A549 treated with DMSO at 1 μM for 4 hours (cell line): ENCODE measurements at places on chromosomes 13 and 19. TPM values are rescaled to one million over a fixed set of nuclear protein-coding genes. Genes with fewer than 3 reads are reported as not detected.

Gene NKG7
- total RNA-seq, result not detected in 5 replicates

Gene LAMP1
- 79.7 to 93.1 TPM (median 87.4 TPM) in 5 replicates for total RNA-seq

Gene C19orf67
- total RNA-seq, result not detected in 5 replicates

Gene LGALS7B
- total RNA-seq, result 0.44 to 0.51 TPM in 2 of 5 replicates, not detected in the others

Gene ADAMTSL5
- 2.7 to 4.2 TPM (median 3.4 TPM) in 5 replicates for total RNA-seq

Gene N4BP2L1
- 0.32 to 0.96 TPM (median 0.57 TPM) in 5 replicates for total RNA-seq

Gene ZNF730
- not detected in 5 replicates for total RNA-seq

Gene ZNF699
- 0.95 to 1.9 TPM (median 1.5 TPM) in 5 replicates for total RNA-seq
